ENCODE measurements at places on chromosomes 16 and 17.

GRCh38 chr17:32159586-32160438, 17.5 kb downstream of the RHOT1 start:
- no peak for DNase-seq

DNA sequence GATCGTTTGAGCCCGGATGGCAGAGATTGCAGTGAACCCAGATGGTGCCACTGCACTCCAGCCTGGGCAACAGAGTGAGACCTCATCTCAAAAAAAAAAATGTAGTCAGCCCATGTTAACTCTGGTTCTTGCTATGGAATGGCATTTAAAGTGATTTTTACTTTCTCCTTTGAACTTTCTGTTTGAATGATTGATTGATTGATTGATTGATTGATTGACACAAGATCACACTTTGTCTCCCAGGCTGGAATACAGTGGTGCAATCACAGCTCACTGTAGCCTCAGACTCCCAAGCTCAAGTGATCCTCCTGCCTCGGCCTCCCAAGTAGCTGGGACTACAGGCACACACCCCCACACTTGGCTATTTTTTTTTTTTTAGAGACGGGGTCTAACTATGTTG, 17.0 kb downstream of the SMTNL2 start:
- DNase-seq = no peak

- no peak for DNase-seq
Observed at GRCh38 chr17:32488177-32488542, 1.4 kb downstream of the CDK5R1 start.

- no peak for DNase-seq
Observed at GRCh38 chr17:63452962-63453551, 7.0 kb upstream of the CYB561 start.

DNA sequence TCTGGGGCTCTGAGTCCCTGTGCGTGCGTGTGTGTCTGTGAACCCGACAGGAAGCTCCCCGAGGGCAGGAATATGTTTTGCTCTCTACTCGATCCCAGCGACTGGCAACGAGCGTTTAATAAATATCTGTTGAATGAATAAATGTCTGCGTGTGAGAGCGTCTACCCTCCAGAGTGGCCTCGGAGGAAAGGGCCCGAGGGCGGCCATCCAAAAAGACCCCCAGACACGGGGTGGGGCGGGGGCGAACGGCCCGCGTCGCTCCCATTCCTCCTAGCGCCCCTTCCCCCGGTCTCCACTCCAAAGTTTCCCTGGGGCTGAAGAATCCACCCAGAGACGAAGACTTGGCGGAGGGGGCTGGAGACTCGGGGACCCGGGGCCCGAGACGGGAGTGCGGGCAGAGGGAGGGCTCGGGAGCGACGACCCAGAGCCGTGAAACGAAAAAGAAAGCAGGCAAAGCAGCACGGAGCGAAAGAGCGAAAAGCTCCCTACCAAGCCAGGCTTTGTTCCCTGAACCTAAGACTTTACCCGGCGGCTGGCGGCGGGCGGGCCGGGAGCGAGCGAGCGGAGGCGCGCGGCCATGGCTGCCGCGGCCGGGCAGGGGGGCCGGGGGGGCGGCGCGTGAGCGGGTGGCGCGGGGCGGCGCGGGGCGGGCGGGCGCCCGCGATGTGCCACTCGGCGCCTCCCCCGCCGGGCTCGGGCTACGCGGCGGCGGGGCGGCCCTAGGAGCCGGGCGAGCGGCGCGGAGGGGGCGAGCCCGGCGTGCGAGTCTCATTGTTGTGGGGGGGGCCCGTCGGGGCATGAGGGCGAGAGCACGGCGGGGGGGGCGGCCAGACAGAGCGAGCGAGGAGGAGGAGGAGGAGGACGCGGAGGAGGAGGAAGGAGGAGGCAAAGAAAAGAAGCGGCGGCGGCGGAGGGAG, at the start of gene MLLT6:
TSS of gene MLLT6 (plus strand) at position 668 of the 917 bp plus-strand sequence. CDS start 360 bp downstream, outside the sequence.
- peak; percentile 86 for DNase-seq

GRCh38 chr17:1384905-1385435, 15.1 kb downstream of the YWHAE start:
- DNase-seq = no peak

DNA sequence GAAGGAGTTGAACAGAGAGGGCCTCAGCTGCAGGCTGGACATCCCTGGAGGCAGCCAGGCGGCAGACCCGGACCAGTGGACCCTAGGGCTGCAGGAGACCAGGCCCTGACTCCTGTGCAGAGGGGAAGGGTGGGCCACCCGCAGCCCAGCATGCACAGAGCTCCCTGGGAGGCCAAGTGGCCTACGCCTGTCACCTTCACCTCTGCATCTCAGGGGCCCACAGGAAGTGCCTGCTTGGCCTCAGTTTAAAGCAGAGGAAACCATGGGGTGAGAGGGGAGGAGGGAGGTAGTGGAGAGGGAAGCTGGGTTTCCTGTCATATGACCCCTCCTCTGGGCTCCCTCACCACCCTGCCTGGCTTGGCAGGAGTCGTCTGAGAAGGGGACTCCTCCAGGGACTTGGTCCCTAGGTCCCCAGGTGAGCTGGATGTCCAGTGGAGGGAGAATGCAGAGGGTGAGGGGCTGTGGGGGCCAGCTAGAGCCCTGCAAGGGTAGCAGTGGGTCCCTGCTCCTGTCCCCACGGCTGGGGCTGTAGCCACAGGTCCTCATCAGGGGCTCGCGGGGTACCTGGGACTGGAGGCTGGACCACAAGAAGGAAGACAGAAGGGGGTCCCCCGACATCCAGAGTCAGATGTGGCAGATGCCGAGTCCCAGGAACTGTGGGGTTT, at the start of gene TMC8:
TSS of gene TMC8 (plus strand) at position 335 of the 665 bp plus-strand sequence. CDS start 818 bp downstream, outside the sequence.
- no peak for DNase-seq

DNA sequence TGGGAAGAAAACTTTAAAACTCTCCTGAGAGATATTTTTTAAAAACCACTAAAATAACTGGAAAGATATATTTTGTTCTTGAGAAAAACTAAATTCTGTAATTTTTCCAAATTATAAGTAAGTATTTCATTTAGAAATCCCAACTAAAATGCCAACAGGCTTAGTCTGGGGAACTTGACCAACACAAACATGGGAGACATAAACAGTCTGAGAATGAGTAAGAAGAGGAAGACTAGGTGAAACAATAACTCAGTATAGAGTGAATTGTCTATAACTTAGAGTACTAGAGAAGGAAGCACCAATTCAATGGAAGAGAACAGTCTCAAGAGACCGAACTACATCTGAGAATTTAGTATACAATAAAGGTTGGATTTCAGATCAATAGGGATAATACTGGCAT, 2.9 kb downstream of the CMTM1 start:
- DNase-seq = no peak

DNA sequence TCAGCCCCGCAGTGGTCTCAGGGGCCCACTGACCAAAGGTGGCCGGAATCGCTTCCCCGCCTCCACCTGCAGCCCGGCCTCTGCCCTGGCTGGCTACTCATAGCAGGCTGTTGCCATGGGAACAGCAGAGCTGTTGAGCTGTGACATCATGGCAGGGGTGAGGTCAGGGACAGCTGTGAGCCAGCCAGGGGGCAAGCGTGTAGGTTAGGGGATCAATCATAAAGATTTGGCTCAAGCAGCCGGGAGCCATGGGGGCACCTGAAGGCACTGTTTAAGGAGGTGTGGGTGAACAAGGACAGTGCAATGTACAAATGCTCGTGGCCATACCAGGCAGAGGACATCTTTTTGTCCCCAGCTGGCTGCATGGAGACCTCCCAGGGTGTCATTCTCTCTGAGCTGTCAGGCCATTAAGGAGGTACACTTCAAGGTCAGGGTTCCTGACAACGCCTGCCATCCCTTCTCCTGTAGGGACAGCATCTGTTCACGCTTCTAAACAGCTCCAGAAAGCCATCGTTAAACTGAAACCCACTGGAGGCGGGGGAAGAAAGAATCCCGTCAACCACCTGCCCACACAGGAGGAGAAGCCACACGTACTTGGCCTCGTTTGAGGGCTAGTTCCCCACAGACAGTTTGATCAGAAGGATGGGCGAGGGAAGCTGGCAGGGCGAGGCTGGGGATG, at the start of gene CEP295NL:
TSS of gene CEP295NL (minus strand) at position 101 of the 679 bp plus-strand sequence. CDS start 1,373 bp downstream, outside the sequence.
- no peak for DNase-seq

- DNase-seq = peak; percentile 47
Observed at GRCh38 chr16:8565498-8565897, 24.8 kb downstream of the TMEM114 start.

DNA sequence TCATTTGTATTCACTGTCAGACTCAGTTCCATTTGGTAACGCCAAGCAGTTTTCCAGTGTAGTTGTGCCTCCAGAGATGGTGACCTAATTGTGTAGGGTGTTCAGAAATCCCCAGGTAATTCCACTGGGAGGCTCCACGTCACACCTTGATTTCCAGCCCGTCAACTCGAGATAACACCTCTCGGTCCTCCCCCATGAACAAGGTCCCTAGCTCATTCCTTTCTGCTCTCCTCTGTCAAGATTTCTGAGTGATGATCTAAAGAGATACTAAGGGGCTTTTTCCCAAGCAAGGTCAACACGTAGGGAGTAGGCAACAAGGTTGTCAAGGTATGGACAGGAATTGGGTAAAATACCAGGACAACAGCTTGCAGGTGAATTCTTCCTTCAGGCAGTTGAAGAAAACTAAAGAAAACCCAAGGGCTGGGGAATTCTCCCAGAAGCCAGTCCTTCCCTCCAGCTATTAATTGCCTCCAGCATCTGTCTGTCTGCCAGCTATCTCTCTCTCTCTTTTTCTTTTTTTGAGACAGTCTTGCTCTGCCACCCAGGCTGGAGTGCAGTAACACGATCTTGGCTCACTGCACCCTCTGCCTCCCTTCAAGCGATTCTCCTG, 31.4 kb downstream of the GPRC5B start:
- DNase-seq = no peak

GRCh38 chr16:67672306-67672705, 5.7 kb downstream of the C16orf86 start:
- peak; percentile 31 for DNase-seq

GRCh38 chr17:77815127-77815905, 143.2 kb upstream of the TNRC6C start:
- DNase-seq = no peak

DNA sequence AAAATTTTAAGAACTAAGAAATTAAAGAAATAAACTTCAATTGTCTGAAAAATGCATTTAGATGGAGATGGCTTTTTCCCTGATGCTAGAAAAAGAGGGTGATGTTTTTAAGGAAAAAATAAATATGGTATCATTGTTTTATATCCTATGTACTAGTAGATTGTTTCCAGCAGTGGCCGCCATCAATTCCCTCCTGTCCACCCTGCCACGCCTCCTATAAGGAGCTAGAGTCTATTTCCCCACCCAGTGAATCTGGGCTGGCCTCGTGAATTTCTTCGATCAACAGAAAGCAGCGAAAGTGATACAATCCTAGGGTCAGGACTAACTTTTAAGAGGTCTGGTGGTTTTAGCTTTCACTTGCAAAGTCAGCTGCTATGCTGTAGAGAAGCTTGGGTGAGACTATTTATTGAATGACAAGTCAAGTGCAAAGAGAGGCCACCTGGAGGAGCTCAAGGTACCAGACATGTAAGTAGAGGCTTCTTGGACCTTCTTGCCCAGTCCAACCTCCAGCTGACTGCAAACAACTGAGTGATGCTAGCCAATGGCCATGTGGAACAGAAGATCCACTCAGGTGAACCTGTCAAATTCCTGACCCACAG, 80.9 kb upstream of the MTMR4 start:
- peak; percentile 20 for DNase-seq

DNA sequence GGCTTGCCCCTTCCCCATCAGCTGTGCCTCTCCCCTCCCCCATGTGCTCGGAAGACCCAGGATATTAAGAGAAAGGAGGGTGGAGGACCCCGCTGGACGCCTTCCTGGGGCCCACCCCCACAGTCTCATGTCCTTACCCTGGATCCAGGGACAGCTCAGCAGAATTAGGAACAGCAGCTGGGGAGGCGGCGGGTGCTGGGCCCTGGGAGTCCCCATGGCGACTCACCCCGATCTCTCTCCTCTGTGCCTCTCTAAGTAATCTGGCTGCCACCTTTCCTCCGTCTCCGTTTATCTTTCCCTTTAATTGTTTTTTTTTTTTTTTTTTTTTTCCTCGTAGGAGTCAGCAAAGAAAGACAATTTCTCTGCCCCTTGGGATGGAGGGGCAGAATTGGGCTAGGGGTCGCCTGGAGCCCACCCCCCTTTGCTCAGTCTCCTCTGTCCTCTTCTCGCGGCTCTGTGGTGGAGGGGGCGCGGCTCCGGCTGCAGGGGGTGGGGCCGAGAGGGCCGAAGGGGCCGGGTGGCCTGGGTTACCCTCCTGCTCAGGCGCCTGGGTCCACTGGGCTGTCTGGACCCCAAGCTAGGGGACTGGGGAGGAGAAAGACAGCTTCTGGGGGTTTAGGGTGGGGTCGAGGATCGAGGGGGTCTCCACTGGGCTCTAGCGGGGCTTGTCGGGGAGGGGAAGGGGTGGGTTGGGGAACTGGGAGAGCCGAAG, 390 bp downstream of the SEZ6L2 start:
- peak; percentile 73 for DNase-seq

GRCh38 chr17:4182043-4182442, 39.0 kb downstream of the CYB5D2 start:
- no peak for DNase-seq

GRCh38 chr17:49130891-49131290, 1.7 kb upstream of the B4GALNT2 start:
- no peak for DNase-seq

- peak; percentile 31 for DNase-seq
Observed at GRCh38 chr16:84818989-84819643, 669 bp upstream of the CRISPLD2 start.

GRCh38 chr17:74901353-74902135, 8.1 kb upstream of the FADS6 start:
- no peak for DNase-seq

- no peak for DNase-seq
Observed at GRCh38 chr16:81543571-81543970, 99.0 kb downstream of the CMIP start.

DNA sequence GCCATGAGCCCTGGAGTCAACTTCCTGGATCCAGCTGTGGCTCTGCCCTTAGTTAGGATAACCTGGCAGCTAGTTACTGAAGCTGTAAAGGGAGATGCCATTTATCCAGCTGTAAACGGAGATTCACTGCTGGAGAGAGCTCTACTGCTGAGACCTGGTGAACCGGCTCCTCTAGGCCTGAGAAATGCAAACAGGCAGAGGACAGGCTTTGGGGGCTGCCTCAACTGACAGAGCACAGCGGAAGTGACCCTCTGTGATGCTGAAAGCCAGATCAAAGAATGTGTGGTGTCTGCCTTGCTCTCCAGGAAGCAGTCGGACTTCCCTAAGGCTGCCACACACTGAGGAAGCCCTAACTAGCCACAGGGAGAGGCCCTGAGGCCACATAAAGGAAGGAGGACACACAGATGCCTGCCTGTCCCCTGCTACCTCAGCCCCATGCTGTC, 21.9 kb upstream of the GPRC5C start:
- DNase-seq = no peak

GRCh38 chr16:85917959-85918358, 19.0 kb downstream of the IRF8 start:
- no peak for DNase-seq

DNA sequence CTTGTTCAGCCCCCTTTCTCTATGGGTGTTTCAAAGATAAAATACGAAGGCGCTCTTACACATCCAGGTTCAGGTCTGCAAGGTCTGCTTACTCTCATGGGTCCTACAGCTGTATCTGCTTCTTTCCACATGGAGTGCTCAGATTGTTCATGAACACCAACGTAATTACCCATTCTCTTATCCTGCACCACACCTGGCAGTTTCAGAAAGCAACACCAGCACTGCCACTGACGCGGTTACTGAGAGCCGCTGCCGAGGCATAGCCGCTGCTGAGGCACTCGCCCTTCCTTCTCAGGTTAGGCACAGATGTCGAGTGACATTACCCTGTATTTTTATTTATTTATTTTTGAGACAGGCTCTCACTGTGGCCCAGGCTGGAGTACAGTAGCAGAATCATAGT, 147.1 kb downstream of the RPTOR start:
- DNase-seq = no peak
